Tongue (tissue), 3 donors: ENCODE measurements at places on chromosomes 3 and 15. TPM values are rescaled to one million over a fixed set of nuclear protein-coding genes. Genes with fewer than 3 reads are reported as not detected.

DNA sequence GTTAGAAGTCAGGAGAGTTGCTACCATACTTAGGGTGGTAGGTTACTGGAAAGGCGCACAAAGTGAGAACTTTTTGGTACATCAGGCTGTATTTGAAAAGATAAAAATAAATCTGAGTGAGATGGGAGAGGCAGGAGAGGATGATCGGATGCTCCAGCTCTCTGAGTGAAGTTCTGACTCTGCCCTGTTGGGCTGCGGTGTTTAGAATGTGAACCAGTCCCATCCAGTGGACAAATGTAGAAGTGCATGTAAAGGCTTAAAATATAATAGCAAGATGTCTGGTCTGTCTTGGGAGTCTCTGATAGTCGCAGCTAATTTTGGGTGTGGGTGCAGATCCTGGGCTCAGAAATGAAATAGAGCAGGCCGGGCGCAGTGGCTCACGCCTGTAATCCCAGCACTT, 30.4 kb downstream of the ACKR2 start:
- peak; percentile 83 for DNase-seq

Gene AGBL1
- 77.9 TPM for total RNA-seq

- DNase-seq, result no peak
These were observed 45.2 kb upstream of the GOLGA8B start for GRCh38 chr15:34628577-34629152.

Gene STRIT1
- total RNA-seq, result 3.9 TPM

- DNase-seq, result no peak
These were observed 11.1 kb upstream of the GREM1 start for GRCh38 chr15:32706704-32707103.
